ENCODE measurements at places on chromosomes 16 and 17.

DNA sequence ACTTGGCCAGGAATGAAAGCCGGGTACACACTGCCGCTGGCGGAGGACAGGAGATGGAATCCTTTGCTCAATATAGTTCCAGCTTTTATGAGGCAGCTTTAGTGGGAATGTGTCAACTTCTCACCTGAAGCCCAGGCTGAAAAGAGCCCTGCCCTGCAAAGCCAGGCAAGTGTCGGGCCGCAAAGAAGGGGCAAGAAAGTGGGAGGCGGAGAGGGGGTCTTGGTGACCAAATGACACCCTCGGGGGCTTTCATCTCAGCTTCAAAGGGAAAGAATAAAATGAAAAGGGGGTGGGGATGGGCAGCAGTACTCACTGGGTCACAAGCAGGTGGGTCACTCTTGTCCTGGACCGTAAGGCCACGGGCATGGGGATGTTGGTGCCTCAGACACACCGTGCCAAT lies 62.9 kb downstream of the C16orf95 start:
- no peak for DNase-seq

GRCh38 chr16:3143189-3143588 lies 8.4 kb downstream of the ZNF213 start:
- DNase-seq, result no peak

- DNase-seq, result no peak
Measured at GRCh38 chr16:3475604-3476375, 19.5 kb downstream of the C16orf90 start.

DNA sequence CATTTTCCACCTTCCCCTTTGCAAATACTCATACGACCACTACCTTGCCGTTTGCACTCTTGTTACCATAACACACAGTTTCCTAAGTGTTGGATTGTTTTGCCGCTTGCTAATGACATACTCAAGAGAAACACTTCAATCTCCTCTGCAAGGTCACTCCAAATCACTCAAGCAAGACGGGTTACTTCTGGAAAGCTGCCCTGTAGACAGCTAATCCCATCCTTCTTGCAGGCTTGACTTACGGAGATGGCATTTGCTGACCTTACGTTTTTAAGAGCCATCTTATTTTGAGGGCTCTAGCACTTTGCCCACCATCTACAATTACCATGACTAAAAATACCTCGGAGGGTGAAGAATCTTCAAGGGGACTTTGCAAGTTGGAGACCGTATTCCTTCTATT lies 46.2 kb downstream of the MYH3 start:
- no peak for DNase-seq

DNA sequence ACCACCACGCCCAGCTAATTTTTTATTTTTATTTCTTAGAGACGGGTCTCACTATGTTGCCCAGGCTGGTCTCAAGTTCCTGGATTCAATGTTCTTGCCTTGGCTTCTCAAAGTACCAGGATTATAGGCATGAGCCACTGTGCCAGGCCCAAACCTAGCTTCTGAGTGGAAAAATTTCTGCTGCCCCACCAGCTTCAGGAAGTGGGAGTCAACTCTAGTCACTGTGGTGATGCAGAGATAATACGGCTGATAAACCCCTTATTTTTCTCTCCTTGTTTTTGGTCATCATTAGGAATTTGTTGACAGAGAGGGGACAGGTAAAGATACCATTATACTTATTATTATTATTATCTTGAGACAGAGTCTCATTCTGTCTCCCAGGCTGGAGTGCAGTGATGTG lies 27.8 kb upstream of the PHOSPHO1 start:
- no peak for DNase-seq

DNA sequence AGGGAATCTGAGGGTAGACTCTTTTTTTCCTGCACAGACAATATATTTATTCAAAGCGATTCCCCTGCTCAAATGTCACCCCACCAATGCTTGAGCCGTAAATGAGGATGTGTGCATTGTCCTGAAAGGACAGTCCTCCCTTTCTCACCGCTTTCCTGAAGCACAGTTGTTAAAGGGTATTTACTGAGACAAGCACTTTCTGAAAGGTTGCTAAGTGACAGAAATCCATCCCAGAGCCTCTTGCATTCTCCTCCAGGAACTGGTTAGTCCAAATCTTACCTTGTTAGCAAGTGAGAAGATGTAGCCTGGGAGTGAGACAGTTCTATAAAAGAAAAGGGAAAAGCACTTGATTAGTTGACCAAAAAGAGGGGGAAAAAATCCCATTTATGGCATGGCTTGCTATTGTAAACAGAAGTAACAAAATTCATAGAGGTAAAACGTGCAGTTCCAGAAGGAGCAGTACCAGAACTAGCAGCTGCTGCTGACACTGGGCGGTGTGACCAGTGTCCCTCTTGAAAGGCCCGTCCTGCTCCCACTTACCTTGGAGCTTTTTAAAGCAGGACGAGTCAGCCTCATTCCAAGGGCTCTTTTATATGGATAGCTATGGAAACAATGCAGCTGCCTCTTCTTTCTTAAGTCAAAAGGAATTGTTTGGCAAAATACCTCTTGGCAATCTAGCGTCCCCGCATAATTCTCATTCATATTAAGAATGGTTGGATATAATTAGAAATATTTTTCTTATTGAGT lies at the start of gene MYH2:
MYH2 (minus strand) TSS at position 563 of the 747 bp plus-strand sequence. CDS start 1,738 bp downstream, outside the sequence.
- no peak for DNase-seq

GRCh38 chr16:11205754-11206581 lies 50.0 kb downstream of the SOCS1 start:
- no peak for DNase-seq

DNA sequence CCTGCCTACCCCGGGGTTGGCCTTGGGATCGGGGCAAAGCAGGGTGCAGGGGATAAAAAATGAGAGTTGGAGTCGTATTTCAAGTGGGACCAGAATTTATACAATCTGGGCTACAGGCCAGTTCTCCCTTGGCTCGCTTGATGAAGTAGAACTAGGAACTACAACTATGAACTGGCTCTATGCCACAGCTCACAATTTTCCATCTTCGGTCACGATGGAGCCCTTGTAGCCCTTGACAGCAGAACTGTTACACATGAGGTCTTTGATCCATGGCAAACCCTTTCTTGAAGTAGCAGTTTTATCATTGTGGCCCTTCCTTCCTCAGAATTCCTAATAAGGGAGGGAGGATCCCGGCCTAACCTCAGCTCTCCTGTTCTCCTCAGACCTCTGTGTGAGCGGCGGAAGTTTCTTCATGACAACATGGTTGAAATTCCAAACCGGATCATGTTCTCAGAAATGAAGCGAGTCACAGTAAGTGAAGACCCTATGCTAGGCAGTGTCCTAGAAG lies 17.1 kb downstream of the LIG3 start:
- DNase-seq, result no peak

DNA sequence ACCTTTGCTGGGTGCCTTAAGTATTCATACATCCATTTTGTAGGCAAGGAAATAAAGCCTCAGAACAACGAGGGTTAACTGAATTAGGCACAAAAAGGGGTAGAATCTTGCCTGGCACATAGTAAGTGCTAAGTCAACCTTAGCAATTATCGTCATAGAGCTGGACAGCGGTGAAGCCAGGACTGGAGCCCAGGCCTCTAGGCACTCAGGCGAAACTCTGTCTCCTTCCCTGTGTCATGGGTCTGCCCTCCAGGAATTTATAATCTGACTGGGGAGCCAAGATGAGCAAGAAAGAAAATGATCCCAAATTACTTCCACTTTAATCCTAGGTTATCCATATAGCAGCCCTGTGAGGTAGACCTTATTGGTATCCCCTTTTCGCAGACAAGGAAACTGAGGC lies 61.4 kb downstream of the KATNIP start:
- no peak for DNase-seq

DNA sequence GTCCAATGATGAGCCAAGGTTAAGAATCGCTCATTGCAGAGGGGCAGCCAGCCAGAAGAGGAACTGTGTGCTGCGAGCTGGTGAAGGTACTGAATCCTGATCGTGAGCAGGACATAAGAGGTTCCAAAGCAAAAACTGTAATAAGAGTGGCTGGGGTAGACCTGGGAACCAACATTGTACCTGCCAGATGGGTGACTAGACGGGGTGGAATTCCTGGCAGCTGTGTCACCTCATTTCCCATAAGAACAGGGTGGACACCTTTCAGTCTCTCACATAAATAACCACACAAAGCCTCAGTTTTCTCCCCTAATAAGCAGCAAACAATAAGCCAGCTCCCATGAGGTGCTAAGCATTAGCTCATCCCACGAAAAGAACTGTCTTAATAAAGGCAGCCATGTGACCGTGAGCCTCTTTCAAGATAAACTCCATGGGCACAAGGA lies 290.3 kb downstream of the SOX9 start:
- DNase-seq, result no peak

DNA sequence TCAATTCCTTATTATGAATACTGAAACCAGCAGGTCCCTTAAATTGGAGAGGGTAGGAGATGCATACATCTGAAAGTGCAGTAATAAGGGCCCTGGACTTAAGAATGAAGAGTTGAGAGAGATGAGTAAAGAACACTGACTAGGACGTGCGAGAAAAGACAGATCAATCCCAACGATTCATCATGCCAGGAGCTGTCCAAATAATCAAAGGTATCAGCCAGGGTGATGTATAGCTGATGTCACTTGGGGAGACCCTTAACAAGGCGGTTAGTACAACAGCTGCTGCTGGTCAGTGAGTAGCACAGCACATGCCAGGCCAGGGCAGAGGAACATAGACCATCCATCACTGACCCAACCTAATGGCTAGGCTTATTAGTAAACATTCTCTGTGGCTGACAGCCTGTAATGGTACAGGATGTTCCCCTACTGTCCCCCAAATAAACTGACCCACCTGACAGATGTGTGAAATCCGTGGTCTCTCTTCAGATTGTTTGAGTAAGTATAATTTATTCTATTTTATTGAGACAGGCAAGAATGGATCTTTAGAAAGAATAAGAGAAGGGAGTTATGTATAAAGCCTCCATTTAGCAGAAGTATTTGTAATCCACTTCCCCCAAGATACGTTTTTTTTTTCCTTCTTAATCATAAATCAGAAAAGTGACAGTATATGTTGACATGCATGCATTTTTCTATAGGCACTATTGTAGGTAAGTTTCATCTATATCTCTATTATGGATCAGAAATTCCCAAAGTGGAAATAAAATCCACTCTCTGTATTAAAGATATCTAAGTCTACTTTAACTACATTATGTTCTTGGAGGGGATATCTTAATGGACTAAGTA lies 118.4 kb downstream of the SNX11 start:
- DNase-seq, result no peak

All from head of caudate nucleus (tissue), 42 donors.